COR-L47 (cell line): ENCODE measurements at places on chromosomes 11 and 22.

DNA sequence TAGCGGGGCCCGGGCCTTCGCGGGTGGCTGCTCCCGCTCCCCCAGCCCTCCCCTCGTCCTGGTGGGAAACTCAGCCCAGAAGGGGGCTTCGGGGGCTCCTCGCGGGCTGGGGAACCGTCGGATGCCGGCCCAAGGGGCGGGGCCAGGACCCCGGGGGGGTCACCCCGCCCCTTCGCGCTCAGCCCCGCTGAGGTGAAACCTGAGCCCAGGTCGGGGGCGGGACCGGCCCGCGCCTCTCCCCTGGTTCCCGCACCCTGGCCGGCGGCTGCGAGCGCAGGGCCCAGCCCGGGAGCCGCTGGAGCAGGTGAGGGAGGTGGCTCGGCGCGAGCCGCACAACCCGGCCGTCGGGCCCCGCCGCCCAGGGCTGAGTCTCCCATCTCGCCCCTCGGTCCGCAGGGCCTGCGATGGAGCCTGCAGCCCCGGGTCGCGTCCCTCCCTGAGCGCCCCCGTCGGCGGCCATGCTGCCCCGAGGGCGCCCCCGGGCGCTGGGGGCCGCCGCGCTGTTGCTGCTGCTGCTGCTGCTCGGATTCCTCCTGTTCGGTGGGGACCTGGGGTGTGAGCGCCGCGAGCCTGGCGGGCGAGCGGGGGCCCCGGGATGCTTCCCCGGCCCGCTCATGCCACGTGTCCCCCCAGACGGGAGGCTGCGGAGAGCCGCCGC lies at the start of gene LARGE2:
LARGE2 (plus strand) TSS at position 232 of the 658 bp plus-strand sequence; CDS start at position 459, 227 bp downstream.
- peak; percentile 53 for DNase-seq

- no peak for DNase-seq
Observed at GRCh38 chr11:27848423-27848822, 148.2 kb upstream of the BDNF start.

GRCh38 chr11:62400760-62401159 lies 18.1 kb upstream of the SCGB1A1 start:
- no peak for DNase-seq

DNA sequence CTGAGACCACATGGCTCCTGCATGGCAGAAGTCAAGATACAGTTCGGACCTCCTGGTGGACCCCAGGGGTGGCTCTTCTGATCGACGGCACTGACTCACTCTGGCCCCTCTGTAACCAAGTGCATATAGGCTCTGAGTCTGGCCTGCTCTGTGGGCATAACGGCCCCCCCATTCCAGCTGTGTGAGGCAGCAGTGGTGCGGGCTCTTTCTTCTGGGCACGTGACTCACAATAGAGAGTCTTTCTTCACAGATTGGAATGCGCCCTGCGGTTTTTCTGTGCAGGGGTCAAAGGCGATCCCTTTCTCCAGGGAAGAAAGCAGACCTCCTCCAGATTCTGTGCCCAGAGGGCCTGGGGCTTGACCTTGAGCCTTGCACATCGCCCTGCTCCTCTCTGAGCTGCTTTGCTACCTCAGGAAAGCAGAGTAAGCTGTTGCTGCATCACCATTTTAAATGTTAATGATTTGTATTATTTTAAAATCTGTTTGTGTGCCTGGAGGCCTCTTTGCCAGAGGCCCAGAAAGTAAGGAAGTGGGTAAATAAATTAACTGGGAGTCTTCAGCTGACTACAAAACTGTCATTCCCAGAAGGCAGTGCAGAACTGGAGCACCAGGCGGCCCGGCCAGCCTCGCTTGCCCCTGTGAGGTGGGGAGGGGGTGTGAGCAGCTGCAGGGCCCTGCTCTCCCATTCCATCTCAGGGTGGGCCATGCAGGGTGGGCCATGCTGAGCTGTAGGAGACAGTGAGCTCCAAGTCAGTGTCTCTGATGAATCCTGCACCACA lies 199.0 kb downstream of the GRIK4 start:
- no peak for DNase-seq

DNA sequence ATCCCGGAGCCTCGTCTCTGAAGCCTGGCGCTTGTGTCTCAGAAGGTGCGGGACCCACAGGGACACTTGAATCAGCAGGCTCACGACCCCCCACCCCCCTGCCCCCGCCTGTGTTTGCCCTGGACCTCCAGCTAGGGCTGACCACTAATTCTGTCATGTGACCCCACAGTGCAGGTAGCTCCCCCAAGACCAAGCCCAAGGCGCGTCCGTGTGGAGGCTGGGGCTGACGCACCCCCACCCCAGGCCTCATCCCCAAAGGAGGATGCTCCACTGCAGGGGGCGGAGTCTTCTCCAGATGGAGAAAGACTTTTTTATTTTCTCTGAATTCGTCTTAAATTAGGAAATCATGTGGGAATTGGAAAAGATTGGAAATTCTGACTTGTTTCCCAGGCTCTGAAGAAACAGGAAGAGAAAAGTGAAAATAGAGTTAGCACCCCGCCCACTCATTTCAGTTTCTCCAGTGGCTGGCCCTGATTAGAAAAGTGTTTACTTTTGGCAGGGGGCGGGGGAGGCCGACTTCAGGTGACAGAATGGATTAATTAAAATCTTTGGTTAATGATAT lies 1.0 kb upstream of the RELA start:
- no peak for DNase-seq

DNA sequence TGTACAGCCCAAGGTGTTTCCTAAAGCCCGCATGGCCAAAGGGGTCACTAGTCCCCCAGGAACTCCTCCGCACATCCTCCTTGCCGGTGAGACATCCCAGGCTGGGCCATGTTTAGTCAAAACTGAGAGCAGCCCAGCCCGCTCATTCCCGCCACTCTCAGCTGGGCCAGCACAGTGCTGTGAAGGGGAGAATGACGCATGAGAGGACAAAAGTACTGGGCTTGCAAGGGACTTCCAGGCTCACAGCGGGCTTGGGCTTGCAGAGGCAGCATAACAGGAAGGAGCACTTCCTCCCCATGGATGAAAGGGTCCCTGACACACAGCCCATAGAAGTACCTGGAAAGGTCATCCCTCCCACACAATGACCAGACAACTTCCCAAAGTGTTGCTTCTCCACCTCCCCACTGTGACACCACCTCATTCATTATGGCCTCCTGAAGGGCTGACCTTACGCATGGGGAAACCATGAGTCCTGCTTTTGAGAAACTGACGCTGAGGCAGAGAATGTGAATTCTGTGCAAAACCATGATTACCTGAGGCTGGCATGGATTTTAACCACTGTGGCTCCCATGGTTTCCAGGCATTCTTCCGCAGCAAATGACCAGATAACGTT lies 19.1 kb downstream of the ETS1 start:
- no peak for DNase-seq

DNA sequence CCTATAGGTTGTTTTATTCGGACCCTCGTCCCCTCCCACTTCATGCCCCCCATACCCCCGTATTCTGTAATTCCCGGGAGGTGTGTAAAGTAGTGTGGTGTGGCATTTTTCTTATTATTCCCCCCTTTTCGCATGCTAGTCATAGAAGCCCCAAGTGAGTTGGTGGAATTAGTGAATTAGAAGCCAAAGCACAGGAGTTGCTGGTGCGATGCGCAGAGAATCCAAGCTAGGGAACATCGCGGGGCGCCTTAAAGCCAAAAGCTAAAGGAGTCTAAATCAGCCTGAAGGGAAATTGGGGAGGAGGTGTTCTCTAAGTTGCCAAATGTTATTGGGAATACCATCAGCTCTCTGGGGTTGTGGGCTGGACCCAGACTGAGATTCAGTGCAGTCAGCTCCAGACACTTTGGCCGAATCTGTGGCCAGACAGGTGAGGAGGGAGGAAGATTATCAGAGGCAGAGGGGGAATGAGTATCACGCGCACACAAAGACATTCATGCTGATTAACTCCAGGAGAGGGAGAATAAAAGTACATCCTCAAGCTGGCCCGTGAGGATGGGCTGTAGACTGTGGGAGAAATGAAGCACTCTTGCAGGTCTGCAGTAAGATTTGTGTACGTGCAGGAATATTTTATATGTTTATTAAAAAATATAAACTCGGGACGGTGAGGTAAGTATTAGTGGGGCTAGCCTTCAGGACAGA lies 102.8 kb upstream of the HSD17B12 start:
- no peak for DNase-seq

- DNase-seq, result no peak
Observed at GRCh38 chr11:18890615-18891014, 48.6 kb downstream of the MRGPRX1 start.

DNA sequence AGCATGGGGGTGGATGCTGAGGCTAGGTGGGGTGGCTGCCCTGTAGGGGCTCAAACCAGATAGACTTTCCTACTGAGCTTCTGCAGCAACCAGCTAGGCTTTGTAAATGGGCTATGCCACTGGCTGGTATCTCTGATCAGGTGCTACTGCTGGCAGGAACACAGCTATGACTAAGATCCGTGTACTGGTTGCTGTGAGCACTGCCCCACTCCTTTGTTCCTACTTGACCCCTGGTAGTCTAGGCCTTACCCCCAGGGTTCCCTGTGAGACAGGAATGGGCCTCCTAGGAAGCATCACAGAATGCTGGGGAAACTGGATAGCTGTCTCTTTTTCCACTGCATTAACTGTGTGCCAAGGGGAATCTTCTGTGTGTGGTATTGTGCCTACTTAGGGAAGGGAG lies 58.4 kb upstream of the GAB2 start:
- no peak for DNase-seq

- DNase-seq, result no peak
Observed at GRCh38 chr11:24122291-24122690, 374.6 kb upstream of the LUZP2 start.

- DNase-seq, result peak; percentile 84
Observed at GRCh38 chr11:10454878-10455631, at the start of gene AMPD3. Gene AMPD3, plus strand, starts transcription at chr11:10455264. Its CDS starts 6,256 bp downstream, at chr11:10461520.

DNA sequence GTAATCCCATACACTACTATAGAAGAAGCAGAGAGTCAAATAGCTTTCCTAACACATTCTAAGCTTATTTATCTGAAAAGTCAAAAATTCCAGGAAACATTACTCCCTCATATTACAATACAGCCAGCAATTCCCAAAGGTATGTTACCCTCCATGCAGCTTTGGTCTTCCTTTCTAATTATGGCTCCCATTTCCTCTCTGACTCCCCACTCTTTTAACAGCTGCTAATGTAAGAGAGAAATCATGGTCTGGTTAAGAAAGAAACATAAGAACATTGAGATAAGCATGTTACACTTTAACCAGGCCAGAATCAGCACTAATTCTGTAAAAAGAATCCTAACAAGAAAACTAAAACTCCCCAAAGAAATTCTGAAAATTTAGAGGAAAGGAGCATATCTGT lies 6.8 kb downstream of the PPP2R1B start:
- no peak for DNase-seq

DNA sequence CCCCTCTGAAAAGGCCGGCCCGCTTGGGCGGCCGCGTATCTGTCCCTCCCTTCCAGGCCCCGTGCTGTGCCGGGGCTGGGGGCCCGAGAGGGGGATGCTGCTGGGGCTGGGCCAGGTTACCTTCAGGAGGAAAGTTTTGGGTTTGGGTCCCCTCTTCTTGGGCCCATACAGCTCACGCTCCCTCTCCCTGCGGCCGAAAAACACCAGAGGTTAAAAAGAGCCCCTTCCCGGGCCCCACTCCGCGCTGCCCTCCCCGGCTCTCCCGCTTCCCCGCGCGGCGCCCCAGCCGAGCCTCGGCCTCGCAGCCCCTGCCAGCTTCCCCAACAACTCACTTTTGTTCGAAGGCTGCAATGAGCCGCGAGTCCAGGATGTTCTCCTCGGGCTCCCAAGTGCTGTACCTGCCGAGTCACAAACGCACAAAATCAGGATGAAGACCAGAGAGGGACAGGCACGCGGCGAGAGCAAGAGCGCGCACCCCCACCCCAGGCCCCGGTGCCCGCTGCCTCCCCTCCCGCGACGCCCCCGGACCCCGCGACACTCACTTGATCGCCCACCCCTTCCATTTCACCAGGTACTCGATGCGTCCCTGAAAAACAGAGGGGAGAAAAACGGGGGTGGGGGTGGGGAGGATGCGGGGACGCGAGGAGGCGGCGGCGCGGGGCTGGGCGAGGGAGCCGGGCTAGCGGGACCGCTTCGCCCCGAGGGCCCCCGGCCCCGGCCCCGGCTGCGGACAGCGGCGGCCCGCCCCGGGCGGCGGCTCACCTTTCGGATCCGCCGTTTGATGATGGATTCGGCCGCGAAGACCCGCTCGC lies 450 bp downstream of the CBX6 start:
- DNase-seq, result peak; percentile 15

DNA sequence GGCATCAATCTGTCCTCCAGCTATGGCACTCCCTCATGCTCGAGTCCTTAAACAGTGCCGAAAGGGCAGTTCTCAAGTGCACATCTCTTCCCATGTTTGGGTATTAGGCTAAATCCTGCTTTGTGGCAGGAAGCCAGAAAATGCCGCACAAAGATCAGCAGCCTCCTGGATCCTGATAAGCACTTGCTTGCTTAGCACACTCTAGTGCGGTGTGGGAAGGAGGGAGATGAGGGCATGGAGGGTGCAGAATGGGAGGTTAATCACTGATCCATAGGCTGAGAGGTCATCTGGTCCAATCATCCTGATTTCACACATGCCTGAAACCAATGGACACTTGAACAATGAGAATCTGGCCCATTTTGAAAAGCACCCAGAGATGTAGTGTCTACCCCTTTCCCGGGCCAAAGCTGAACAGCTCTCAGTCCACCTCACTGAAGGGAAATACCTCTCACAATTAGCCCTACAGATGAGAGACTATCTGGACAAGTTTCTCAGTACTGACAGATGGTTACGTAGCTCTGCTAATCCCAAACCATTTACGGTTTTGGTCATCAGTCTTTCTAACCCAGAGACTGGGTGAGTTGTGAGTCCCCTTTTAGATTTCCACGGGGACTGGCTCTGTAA lies 29.8 kb upstream of the CHRM4 start:
- no peak for DNase-seq

GRCh38 chr11:110850846-110851245 lies 138.6 kb upstream of the ARHGAP20 start:
- DNase-seq, result no peak

GRCh38 chr11:3855808-3856491 lies 486 bp downstream of the STIM1 start:
- no peak for DNase-seq

- peak; percentile 91 for DNase-seq
Observed at GRCh38 chr11:63986156-63986931, at the start of gene OTUB1. Gene OTUB1, plus strand, starts transcription at chr11:63986438. Its CDS starts 19 bp downstream, at chr11:63986457.

- no peak for DNase-seq
Observed at GRCh38 chr11:61540528-61540927, 32.0 kb downstream of the LRRC10B start.

GRCh38 chr22:33699176-33699575 lies 221.1 kb downstream of the LARGE1 start:
- DNase-seq, result no peak

DNA sequence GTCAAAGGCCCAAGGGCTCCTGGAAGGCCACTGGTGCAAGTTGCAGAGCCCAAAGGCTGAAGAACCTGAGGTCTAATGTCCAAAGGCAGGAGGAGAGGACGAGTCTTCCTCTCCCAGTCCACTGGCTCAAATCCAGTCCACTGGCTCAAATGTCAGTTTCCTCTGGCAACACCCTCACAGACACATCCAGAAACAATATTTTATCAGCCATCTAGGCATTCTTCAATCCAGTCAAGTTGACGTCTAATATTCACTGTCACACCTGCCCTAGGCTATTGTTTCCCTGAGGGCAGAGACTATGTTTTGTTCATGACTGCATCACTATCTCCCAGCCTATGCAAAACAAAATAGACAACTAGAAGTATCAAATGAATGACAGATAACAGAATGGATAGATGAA lies 148.1 kb downstream of the SPON1 start:
- DNase-seq, result no peak
